Body of pancreas (tissue), 4 donors: ENCODE measurements at places on chromosomes 5 and 9.

DNA sequence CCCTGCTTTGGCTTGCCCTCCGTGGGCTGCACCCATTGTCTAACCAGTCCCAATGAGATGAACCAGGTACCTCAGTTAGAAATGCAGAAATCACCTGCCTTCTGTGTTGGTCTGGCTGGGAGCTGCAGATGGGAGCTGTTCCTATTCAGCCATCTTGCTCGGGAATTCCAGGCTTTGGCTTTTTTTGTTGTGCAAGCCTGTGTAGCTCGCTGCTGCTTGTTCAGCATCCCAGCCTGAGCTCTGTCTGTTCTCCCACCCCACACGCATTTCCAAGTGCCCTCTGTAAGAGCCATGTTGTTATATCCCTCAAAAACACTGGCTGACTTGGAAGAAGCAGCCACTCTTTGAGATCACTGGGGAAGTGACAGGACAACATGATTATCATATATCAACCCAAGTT is 101.6 kb upstream of the DPYSL3 start:
- DNase-seq = no peak

GRCh38 chr5:15013654-15014463 is 142.3 kb upstream of the ANKH start:
- DNase-seq = peak; percentile 44

DNA sequence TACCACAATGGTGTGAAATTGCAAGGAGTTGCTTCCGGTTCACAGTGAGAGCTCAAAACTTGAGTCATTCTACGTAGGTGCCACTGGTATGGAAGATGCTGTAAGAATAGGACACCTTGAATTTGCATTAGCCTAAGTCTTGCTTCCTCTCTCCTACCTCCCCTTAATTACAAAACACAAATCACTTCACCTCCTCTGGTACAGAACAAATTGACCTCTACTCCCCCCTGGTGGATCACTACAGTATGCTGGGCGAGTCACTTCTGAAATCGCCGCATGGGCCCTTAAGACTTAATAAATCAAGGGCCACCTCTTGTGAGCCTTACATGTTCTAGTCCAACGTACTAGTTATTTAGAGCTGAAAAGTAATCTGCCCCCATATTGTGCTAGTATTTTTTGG is 145.3 kb upstream of the SMARCA2 start:
- DNase-seq = peak; percentile 10

- no peak for DNase-seq
Measured at GRCh38 chr5:152083231-152083630, 158.6 kb upstream of the GLRA1 start.

GRCh38 chr5:113000466-113000865 is 23.9 kb downstream of the DCP2 start:
- no peak for DNase-seq

GRCh38 chr5:111061618-111062017 is 9.9 kb upstream of the TSLP start:
- DNase-seq = no peak

- DNase-seq = no peak
Measured at GRCh38 chr5:118551716-118552115, 436.6 kb downstream of the DTWD2 start.

DNA sequence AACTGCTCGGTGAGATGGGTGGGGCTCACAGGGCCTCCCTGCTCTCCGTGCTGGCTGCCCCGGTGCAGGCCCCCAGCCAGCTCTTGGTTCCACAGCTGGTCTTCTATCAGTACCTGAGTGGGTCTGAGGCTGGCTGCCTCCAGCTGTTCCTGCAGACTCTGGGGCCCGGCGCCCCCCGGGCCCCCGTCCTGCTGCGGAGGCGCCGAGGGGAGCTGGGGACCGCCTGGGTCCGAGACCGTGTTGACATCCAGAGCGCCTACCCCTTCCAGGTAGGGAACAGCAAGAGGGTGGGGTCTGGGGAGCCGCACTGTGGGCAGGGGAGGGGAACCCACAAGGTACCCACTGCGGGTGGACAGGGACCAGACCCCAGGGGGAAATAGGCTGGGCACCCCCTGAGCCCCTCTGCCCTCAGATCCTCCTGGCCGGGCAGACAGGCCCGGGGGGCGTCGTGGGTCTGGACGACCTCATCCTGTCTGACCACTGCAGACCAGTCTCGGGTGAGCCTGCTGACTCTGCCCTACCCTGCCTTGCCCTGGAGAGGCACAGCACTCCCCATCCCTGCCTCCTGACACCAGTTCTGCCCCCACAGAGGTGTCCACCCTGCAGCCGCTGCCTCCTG is 2.8 kb downstream of the MAMDC4 start:
- DNase-seq = no peak

DNA sequence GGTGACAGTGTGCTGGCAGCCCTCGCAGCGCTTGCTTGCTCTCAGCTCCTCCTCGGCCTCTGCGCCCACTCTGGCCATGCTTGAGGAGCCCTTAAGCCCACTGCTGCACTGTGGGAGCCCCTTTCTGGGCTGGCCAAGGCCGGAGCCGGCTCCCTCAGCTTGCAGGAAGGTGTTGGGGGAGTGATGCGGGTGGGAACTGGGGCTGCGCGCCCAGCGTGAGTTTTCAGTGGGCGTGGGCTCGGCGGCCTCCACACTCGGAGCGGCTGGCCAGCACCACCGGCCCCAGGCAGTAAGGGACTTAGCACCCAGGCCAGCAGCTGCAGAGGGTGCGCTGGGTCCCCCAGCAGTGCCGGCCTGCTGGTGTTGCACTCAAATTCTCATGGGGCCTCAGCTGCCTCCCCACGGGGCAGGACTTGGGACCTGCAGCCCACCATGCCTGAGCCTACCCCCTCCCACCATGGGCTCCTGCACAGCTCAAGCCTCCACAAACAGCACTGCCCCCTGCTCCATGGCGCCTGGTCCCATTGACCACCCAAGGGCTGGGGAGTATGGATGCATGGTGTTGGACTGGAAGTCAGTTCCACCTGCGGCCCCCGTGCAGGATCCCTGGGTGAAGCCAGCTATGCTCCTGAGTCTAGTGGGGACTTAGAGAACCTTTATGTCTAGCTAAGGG is 223.1 kb upstream of the PTPRD start:
- DNase-seq = no peak

GRCh38 chr9:124839612-124840299 is 13.5 kb upstream of the WDR38 start:
- DNase-seq = no peak

- DNase-seq = no peak
Measured at GRCh38 chr5:174425271-174425963, 299.0 kb upstream of the MSX2 start.

- peak; percentile 3 for DNase-seq
Measured at GRCh38 chr5:132064140-132064539, 3.7 kb downstream of the IL3 start.

DNA sequence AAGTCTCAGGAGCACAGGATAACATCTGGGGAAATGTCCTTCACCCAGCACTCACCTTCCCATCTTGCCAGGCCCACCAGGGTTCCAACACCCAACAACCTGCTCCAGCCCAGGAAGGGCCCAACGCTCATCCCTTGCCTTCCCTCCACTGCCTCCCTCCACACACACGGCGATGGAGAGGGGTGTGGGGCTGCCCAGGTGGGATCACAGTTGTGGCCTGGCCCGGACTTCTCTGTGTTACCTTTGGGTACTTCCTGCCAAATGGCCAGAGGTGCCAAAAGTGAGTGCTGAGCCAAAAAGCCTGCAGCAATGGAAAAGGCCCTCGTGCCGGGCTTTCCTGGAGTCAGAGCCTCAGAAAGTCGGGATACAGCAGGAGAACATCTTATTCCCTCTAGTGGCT is 15.6 kb upstream of the TDRD7 start:
- no peak for DNase-seq
